ENCODE measurements at places on chromosomes 13 and 19.

GRCh38 chr13:109146912-109147647 is 517.7 kb downstream of the MYO16 start:
- no peak for DNase-seq

- no peak for DNase-seq
Observed at GRCh38 chr13:48784916-48785548, 131.3 kb downstream of the CYSLTR2 start.

- no peak for DNase-seq
Observed at GRCh38 chr19:12841094-12841493, 2.8 kb downstream of the MAST1 start.

DNA sequence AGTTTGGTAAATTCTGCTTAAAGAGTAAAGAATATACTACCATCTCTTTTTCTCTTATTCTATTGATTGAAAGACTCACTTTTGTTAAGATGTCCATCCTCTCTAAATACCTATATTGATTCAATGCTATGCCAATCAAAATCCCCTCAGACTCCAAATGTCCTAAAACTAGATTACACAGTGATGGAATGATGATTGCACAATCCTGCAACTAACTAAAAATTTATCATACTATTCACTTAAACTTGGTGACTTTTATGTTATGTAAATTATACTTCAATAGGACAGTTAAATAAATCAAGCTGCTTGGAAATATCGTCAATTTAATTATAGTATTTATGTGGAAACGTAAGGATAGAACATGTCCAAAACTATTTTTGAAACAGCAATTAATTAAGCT is 2765.1 kb upstream of the PCDH20 start:
- DNase-seq: no peak

- DNase-seq: no peak
Observed at GRCh38 chr13:76837801-76838200, 48.4 kb downstream of the KCTD12 start.

DNA sequence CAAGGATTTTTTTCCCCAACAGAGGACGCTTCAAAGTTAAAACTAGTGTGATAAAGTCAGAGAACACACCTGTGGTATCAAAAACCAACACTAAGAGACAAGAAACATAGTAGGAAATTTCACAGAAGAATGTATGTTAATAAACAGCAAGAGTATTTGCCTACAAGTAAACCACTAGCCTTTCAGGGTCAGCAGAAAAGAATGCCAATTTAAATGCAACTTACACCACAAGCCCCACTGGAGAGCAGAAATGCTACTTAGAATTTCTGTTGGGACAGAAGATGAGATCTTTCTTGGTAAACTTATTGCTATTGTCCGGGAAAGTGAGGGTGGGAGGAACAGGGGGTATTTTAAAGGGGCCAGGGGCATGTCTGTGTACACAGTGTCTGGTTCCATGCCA is 68.6 kb downstream of the STK24 start:
- no peak for DNase-seq

DNA sequence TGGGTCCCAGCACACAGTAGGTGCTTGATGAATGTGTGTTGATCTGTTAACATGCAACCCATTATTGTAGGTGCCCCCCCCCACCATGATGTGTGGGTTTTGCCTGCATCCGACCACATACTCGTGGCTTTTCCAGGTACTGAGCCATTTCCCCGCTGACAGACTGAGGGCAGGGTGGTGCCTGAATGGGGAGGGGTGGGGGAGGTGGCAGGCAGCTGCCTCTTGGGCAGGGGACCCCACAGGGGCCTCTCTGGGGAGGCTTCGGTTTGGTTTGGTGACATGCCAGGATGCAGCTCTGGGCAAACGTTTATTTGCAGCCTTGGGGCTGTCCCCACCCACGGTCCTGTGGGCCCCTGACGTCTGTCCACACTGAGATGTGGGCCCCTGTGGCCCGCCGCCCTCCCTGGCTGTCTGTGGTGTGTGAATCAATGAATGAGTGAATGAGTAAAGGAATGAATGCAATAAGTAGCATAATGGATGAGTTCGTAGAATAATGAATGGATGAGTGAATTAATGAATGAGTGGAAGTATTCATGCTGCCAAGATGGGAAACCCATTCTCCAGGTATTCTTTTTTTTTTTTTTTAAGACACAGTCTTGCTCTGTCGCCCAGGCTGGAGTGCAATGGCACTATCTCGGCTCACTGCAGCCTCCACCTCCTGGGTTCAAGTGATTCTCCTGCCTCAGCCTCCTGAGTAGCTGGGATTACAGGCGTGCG is 9.0 kb upstream of the JUND start:
- DNase-seq: no peak

DNA sequence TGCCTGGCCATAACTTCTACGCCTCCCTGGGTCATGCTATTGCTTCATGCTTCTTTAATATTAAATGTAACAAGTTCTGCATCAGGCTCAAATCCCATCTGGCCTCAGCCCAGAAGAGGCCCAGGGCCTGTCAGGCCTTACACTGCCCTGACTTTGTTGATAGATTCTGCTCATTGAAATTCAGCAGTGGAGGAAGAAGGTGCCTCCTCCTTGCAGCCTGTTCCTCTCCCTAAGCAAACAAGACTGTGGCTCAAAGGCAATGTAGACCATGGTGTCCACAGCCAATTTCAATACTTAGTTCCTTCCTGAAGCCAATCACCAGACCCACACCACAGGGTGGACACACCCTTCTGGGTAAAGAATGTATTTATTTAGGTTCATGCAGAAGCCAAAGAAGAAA is 59.4 kb downstream of the LACC1 start:
- no peak for DNase-seq

DNA sequence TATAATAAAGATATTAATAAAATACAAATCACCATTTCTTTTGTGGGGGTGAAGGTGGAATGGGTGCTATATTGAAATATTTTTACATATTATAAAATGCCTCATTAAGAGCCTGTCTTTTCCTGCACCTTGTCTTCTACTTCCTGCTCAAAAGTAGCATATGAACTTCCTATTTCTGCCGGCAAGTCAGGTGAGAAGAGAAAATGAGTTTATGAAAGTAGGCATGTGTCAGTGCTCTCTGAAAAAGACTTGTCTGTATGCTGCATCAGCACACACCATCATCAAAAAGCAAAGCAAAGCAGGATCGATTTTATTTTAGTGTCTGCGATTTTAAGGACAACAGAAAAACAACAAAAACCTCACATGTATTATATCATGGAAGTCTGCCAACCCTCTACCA is 114.2 kb downstream of the RAP2A start:
- no peak for DNase-seq

- no peak for DNase-seq
Observed at GRCh38 chr13:99975626-99976025, 4.1 kb upstream of the ZIC5 start.

DNA sequence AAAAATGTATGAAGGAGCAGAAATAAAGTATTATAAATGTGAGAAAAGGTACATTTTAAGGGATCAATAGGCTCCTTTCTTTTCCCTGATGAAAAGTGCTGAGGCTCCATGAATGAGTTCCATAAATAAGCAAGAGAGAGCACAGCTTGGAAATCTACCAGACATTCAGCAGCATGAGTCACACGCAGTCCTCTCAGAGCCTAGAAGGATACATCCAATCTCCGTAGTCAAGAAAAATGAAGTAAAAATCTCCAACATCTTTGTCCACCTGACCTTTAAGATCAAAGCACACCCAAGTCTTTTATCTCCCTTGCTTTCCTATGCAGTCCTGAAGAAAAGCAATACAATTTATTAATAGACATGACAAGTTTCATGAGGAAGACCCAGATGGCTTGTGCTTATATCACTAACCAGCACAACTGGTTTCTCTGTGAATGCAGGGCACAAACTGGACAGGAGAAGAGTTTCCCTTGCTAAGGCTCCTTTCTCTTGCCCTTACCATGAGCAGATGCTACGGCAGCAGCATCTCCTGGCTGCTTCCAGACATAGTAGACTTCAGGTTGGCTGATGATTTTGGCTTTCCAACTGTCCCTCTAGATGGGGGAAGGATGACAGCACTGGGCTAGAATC is 730.8 kb downstream of the EFNB2 start:
- DNase-seq: no peak

DNA sequence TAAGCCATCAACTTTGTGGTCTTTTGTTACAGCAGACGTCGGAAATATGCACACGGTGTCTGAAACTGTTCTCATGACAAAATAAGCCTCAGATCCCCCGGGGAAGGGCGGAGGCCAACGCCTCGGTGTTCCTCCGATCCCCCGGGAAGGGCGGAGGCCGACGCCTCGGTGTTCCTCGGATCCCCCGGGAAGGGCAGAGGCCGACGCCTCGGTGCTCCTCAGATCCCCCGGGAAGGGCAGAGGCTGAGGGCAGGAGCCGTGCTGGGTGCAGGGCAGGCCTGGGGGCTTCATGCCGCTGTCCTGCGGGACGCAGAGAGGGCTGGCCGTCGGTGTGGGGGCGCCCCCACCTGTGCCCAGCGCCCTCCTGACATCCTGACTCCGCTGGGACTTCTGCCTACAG is 4.7 kb downstream of the FGF22 start:
- no peak for DNase-seq

GRCh38 chr13:33978653-33979052 is 160.7 kb downstream of the RFC3 start:
- DNase-seq: no peak

GRCh38 chr19:41019346-41019745 is 28.3 kb downstream of the CYP2B6 start:
- DNase-seq: no peak

DNA sequence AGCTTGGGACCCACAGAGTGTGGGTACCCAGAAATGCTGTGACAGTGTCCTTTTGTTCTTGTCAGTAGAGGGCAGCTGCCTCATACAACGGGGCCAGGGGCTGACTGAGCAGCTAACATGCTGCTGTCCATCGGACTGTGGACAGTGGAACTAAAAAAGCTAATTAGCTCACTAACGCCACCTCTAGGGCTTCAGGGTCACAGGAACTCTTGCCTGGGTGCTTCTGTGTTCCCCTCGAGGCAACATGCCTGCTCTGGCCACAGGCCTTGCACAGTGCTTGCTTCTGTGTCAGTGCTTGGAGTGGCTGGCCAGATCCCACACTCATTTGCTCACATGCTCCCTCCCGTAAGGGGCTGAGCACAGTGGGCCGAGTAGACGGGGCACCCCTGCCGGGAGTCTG is 377.0 kb downstream of the OLFM4 start:
- DNase-seq: no peak

DNA sequence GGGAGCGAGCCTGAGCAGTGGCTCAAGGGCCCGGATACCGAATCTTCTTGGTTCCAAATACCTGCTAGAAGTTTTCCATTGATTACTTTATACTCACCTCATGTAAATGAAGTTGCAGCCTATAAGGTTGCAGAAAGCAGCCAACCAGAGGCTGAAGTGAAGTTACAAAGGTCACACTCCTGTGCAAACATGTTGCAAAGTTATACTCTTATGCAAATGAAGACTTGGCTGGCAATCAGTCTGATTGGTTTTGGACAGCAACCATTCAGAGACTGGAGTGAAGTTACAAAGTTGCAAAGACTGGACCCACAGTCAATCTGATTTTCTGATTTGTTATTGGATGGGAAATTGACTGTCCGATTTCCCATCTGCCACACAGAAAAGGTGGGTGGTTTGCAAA is 152.5 kb downstream of the GGACT start:
- no peak for DNase-seq

- DNase-seq: no peak
Observed at GRCh38 chr19:49359851-49360820, 2.1 kb downstream of the TEAD2 start.

DNA sequence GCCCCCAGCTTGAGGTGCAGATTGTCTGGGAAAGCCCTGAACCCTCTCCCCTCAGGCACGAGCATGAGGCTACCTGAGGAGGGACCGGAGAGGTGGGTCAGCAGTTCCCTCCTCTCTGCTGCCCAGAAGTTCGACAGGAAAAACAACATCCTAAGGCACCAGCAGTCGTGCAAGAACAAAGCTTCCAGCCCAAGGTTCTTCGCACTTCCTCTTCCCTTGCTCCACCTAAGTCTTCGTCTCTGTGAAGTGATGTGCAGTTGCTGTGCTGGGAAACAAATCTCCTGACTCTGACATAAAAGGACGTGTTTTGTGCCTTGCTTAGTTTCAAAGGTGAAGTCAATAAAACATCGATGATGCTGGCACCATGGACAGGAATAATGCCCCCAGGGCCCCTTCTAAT is 173.3 kb downstream of the USP12 start:
- no peak for DNase-seq

GRCh38 chr19:45405435-45406225 is 761 bp upstream of the PPP1R13L start:
- peak; percentile 65 for DNase-seq

Data from thoracic aorta (tissue), 2 donors.